ENCODE measurements at places on chromosomes 5 and 9.

DNA sequence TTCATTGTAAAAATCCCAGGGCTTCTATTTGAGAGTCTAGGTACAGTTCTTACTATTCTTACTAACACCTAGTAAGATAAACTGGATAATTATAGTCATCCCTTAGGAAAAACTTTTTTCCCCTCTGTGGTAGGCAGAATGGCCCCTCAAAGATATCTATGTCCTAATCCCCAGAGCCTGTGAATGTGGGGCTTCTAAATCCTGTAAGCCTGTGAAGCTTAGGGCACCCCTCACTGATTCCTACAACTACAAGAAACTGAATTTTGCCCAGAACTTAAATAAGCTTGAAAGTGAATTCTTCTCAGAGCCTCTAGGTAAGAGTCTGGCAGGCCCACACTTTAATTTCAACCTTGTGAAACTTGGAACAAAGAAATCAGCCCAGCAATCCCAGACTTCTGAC, 130.1 kb upstream of the ACOT12 start:
- DNase-seq = no peak

DNA sequence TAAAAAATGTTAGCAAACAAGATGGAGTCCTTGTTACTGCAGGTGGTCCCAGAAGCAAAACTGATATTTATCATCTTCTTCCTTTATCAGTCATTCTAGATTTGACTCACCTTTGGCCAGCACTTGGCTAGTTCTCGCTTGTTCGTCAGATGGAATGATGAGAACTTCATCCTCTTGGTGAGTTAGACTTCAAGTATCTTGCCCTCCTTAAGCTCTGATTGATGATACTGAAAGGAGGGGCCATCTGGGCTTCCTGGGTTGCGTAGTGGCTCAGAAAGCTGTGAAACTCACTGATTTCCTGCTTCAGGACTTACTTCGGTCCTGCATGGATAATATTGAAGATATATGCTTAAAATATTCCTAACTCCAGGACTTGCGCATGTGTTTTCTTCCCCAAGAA, 1248.2 kb upstream of the CDH9 start:
- no peak for DNase-seq

GRCh38 chr9:36192196-36192595, 1.5 kb downstream of the CLTA start:
- no peak for DNase-seq

DNA sequence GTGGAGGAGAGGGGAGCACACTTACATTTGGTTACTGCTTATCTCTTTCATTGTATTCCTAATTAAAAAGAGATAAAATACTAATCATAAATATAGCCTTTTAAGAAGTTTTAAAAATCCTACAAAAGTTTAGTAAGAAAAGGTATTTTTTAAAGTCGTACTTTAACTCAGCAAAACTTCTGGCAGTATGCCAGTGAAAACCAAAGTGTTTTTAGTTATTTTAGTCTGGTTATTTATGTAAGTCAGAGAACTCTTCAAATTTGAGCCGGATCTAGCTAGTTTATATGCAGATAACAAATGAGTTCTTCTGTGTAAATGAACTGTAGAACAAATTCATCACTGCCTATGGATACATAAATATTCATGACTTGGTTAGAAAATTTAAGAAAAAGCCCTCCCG, 36.5 kb upstream of the ANKDD1B start:
- peak; percentile 28 for DNase-seq

DNA sequence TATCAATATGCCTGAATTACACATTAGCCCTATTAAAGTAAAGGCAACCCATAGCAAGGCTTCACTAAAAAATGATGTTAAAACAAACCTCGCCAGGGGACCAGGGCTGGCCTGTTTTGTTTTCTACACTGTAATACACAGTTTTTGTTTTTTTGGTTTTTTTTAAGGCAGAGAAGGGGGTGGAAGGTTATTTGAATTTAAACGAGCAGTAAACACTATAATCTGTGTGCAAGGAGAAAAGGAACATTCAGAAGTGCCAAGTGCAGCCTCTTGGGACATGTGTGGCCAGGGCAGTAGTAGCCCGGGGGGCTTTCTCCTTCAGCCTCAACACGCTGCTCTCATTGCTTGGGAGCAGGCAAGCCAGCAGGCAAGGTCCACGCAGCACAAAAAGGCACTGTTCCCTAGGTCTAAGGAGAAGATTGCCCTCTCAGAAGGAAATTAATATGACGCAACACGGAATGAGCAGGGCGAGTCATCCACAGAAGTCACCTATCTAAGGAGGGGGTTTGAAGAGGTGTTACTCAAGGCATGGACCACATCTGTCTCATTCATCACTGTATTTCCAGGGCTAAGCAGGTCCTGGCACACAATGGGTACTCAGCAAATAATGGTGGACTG, 16.2 kb downstream of the SIL1 start:
- no peak for DNase-seq

DNA sequence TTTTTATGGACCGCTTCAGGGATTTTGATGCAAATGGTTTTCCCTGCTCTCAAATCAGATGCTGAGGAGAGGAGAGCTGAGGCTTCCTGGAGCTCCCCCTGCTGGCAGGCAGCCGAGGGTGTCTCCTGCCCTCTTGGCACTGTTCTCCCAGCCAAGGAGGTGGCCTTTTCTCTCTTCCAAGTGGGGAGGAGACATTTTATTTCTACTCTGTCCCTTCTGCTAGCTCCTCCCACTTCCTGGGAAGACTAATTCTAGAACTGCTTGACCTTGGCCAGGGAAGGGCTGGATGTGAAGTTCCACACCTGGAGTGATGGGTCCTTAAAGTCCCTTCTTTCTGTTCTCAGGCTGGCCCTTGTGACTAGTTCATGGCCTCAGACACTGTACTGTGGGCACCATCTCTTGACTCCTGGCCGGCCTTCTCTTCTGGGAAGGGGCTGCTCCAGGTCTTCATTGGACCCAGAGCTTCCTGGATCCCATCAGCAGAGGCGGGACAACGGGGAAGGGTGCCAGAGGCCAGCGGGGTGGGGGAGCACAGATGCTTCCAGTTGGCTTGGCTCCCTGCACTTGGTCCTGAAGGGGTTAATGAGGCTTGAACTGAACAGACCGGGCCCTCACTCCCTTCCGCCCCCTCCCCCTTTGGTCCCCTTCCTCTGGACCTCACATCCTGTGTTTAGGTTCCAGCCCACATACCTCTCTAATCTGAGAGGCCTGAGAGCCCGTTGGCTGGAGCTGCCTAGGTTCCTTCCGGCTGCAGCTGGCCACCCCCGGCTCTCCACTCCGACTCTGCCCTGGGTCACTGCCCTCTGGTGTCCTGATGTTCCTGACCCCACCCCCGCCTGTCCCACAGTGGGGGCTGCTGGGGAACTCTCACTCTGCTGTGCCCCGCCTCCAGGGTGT, 32.1 kb downstream of the PTPA start:
- peak; percentile 86 for DNase-seq

GRCh38 chr5:103847060-103847459, 284.5 kb upstream of the NUDT12 start:
- no peak for DNase-seq

DNA sequence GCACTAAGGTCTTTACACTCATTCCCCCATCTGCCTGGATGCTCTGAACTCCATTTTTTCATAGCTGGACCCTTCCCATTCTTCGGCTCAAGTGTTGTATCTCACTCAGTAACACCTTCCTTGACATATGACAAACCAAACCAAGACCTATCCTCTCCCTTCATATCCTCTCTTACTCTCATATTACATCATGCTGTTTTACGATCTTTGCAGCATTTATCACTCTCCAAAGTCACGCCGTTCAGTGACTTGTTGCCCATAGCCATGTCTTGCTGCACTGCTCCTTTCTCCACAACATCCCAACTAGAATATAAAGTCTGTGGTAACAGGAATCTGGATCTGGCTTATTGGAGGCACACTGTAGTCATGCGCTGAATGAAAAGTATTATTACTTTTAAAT, 923.6 kb upstream of the DMAC1 start:
- DNase-seq = no peak

GRCh38 chr9:135750786-135751185, 48.8 kb downstream of the KCNT1 start:
- no peak for DNase-seq

DNA sequence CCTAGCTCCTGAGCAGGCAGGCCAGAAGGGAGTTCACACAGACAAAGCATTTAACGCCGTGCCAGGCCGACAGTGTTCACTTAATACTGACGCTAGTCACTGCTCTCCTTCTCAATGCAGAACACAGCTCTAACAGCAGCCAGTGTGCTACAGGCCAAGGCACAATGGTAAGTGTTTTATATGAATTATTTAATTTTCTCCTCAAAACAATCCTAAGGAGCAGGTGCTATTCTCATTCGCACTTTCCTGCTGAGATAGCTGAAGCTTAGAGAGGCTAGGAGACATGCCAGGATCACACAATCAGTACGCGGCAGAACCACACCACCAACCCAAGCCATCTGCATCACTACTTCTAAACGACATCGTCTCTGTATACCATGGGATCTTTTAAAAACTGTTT, 170.7 kb downstream of the SPOCK1 start:
- DNase-seq = no peak

All from muscle of arm (tissue), 14 donors.